ENCODE measurements at places on chromosomes 7 and 10. TPM values are rescaled to one million over a fixed set of nuclear protein-coding genes. Genes with fewer than 3 reads are reported as not detected.

ZNF365 gene
- 0.80 TPM for total RNA-seq

VWDE gene
- 0.68 TPM for total RNA-seq

TRIL gene
- 2.9 TPM for total RNA-seq

SMKR1 gene
- total RNA-seq, result 0.51 TPM

HMX3 gene
- total RNA-seq, result not detected

NPC1L1 gene
- 0.03 TPM for total RNA-seq

PDE1C gene
- total RNA-seq, result 10.3 TPM

LIPN gene
- total RNA-seq, result 0.55 TPM

CTTNBP2 gene
- 15.4 TPM for total RNA-seq

HPSE2 gene
- 3.3 TPM for total RNA-seq

GRCh38 chr10:13674645-13675588 is 88.2 kb downstream of the PRPF18 start:
- DNase-seq, result peak; percentile 50

DNA sequence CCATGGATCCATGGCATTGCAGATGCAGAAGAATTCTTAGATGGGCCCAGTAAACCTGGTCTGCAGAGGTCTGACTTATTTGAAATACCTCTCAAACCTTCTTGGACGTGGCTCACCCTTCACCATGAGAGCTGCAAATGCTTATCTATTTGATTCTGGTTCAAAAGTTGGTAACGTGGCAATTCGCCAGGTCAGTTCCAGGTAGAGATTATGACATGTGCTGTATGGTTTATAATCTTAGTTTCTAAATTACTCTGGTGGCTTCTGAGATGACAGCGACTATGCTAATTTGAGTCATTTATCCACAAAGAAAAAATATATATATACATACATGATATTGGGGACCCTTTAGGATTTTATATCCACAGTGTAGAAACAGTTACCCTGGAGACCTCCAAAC is 68.8 kb downstream of the NRP1 start:
- no peak for DNase-seq

DNA sequence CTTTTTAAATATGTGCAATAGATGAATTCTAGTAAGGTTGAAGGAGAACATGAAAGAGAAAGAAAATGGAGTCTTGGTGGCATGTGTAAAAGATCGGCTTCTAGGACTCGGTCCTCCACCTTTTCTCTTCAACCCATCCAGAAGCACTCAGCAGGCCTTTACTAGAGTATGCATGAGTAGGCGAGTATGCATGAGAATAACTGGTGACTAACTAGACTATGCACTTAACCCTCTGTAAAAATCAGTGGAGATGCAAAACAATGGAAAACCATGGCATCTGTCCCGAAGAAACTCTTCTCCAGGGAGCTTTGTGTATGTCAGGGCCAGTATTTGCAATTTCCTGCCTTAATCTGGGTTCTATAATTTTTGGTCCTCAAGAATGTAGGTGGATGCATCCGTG is 40.0 kb upstream of the GRB10 start:
- DNase-seq, result no peak

- DNase-seq, result no peak
These were observed 8.6 kb upstream of the IRF5 start for GRCh38 chr7:128928882-128929788.

DNA sequence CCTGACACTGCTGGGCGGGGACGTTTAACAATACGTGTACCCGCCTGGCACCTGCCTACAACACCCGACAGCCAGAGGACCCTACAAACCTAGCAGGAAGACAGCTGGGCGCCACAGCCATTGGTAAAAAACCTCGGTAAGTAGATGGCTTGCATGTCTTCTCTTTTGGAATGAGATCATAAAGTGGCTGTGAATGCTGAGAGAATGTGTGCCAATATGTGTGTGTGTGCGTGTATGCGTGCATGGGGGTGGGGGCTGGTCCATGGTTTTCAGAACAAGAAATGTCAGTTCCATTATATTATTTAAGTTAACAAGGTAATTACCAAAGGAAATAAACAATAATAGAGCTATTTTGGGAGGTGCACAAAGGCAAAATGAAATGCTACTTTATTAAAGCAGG is 39.2 kb downstream of the PAPOLB start:
- no peak for DNase-seq

DNA sequence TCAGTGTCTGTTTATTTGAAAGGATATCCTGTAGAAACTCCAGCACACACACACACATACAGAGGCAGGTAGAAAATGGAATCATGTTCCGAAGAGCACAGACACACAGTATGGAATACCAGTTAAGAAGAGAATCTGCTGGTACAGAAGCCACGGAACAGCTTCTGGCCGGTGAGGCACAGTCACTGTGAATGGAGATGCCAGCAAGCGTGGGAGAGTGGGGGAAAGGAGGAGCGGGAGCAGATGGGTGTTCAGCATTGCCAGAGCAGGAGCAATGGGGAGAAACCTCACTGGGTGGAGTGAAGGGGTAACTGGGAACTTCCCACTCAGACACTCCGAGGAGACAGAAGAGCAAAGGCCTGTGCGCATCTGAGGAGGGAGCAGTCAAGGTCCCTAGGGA is 9.5 kb upstream of the IMPDH1 start:
- DNase-seq, result no peak

DNA sequence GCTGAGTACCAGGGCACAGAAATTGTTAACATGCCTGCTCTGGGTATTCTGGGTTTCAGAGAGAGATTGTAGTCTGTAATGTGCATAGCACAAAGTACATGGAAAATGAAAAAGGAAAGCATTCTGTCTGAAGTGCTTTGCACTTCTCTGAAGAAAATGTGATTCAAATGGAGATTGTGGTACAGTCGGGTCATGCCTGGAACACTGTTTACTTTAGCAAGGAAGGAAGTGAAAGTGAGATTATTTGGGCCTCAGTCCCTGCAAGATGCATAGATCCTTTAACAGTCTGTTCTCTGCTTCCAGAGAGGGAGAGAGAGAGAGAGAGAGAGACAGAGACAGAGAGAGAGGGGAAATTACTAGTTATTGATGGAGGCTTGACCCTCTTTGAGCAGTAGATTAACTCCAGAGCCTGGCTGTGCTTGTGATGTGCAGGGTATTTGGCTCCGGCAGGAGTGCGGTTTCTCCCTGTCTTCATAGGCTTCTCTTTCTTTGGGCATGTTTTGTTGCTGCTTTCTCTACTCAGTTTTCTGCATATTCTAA is 5.4 kb downstream of the VWC2 start:
- no peak for DNase-seq

GRCh38 chr7:99863847-99864440 is 12.9 kb downstream of the OR2AE1 start:
- DNase-seq, result no peak

- DNase-seq, result no peak
These were observed 715.4 kb upstream of the NRP1 start for GRCh38 chr10:34049887-34050286.

DNA sequence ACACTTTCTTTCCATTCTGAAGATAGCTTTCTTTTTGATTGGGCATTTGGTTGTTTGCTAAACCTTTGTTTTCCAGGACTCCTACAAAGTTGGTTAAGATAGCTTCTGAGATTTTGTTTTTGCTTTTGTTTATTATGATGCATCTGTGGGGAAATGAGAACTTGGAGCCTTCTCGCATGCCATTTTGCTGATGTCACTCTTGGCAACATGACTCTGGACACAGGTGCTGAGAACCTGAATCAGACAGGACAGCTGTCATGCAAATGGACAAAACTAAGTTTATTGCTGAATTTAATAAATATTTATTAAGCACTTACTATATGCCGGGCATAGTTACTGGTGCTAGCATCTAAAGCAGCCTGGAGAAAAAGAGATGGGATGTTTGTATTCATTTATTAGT is 274.1 kb downstream of the ZEB1 start:
- DNase-seq, result no peak

- DNase-seq, result no peak
These were observed 38.6 kb downstream of the MYO3A start for GRCh38 chr10:25972631-25973030.

DNA sequence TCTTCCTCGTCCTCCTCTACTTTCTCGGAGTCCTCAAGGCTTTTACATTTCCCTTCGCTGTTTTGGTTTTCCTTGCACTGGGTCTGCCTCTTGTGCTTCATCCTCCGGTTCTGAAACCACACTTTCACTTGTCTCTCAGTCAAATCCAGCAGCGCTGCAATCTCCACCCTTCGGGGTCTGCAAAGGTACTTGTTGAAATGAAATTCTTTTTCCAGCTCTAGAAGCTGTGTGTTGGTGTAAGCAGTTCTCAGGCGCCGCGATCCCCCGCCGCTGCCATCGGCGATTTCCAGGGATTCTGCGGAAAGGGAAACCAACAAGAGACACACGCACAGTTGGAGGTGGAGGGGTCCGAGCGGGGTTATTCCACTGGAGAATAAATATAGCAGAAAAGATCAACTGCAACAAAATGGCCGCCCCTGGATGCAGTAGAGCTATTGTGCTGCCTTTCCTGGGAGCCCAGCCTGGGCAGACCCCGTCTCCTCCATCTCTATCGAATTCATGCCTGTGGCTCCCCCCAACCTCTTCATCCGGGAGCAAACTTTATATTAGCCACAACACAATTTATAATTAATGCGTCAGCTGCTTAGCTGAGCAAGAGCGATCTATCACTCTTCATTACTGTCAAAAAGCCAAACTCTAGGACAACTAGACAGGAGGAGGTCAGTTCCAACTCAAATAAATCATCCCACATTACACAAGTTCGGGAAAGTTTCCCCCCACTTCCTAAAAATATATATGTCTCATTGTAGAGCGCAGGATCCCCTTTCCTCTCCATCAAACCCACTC is 1.1 kb downstream of the HOXA2 start:
- peak; percentile 98 for DNase-seq

- peak; percentile 71 for DNase-seq
These were observed 816 bp downstream of the DMTF1 start for GRCh38 chr7:87152897-87153641.

GRCh38 chr7:55105952-55106351 is 87.1 kb downstream of the EGFR start:
- DNase-seq, result no peak

DNA sequence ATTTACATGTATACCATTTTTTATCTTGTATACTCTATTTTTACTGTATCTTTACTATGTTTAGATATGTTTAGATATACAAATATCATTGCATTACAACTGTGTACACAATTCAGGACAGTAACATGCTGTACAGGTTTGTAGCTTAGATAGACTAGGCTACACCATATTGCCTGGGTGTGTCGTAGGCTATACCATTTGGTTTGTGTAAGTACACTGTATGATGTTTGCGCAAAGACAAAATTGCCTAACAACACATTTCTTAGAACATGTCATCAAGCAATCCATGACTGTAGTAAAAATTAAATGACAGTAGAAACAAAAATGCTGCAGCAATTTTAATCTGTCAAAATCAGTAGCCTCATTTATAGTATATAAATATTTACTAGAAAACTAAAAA is 812.2 kb downstream of the GRM8 start:
- no peak for DNase-seq

DNA sequence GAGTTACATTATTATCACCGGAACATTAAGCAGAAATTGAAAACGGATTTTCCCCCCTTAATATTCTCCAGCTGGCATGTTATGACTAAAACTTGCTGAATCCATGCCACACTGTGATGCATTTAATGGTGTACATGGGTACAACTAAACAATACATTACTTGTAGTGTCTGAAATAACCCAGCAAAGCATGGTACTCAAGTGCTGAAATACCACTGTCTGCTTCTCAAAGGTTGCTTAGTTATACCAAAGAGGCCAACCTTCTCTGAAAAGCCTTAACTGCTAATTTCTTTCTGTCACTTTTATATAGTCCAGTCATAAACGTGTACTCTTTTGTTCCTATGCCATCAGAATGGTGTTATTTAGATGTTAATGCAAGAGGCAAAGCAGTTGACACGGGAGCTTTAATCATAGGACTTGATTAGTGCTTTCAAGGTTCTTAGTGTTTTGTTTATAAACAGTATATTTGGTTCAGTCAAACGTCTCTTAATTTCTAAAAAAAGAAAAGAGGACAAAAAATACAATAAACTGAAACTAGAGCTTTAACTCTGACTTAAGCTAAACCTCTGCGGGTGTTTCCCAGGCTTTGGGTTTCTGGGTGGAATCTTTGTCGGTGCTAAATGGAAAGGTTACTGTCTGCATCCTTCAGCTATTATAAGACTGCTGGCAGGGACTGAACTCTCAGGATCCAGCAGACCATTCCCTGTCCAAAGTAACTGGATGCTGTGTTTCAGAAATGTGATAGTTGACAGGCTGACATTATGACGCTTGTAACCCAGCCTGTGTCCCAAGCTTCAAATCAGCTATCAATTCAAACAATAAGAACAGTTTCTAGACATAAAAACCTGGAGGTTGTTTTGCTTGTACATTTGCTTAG is 202.6 kb downstream of the PPP1R3A start:
- no peak for DNase-seq

DNA sequence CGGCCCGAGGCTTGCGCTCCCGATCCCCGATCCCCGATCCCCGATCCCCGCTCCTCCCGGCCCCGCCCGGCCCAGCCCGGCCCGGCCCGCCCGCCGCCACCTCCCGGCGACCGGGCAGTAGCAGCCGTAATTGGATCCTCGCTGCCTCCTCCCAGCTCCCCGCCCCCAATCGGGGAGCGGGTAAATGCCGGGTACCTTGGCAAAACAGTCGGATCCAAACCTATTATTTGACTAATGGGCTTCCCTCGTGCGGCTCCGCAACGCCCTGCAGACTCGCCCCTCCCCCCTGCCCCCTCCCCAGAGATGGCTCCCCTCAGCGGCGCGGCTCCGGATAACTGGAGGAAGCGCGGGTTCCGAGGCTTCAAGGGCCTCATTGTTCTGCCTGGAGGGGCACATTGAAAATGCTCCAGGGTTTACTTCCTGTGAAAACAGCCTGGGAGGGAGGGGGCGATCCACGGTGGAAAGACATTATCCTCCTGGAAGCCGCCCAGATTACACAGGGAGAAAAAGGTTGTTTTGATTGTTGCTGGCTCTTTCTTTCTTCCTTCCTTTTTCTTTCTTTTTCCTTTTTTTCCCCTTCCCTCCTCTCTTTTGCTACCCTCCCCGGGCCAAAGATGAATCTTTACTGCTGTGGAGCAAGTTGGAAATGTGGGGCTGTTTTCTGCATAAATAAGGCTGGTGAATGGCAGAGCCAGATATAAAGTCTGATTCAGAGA is 94.7 kb upstream of the ZMIZ1 start:
- DNase-seq, result peak; percentile 94

GRCh38 chr10:30789806-30790205 is 160.3 kb upstream of the LYZL2 start:
- DNase-seq, result no peak

DNA sequence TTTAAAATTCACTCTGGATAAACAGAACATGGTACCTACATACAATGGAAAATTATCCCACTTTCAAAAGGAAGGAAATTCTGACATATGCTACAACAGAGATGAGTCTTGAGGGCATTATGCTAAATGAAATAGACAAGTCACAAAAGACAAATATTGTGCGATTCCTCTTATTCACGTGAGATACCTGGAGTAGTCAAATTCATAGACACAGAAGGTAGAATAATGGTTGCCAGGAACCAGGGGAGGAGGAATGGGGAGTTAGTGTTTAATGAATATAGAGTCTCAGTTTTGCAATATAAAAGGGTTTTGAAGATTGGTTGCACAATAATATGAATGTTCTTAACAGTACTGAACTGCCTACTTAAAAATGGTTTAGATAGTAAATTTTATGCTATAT is 69.8 kb upstream of the WAC start:
- DNase-seq, result no peak

GRCh38 chr10:104277785-104278184 is 8.8 kb downstream of the GSTO2 start:
- no peak for DNase-seq
